Uterus (tissue), 4 donors: ENCODE measurements at places on chromosomes 11 and 22. TPM values are rescaled to one million over a fixed set of nuclear protein-coding genes. Genes with fewer than 3 reads are reported as not detected.

GRCh38 chr11:103844327-103845215 lies 191.9 kb upstream of the DDI1 start:
- no peak overlapping the region for H3K4me3 ChIP-seq
- no peaks in the 10 kb centered on the region for H3K4me1 ChIP-seq
- no peak for DNase-seq
- H3K27ac ChIP-seq, result no peak overlapping the region
- H3K36me3 ChIP-seq, result no peaks in the 10 kb centered on the region

GRCh38 chr11:104858882-104859775 lies 39.1 kb downstream of the CASP12 start:
- no peaks in the 10 kb centered on the region for H3K27me3 ChIP-seq
- no peak for DNase-seq
- no peaks in the 10 kb centered on the region for H3K36me3 ChIP-seq

DNA sequence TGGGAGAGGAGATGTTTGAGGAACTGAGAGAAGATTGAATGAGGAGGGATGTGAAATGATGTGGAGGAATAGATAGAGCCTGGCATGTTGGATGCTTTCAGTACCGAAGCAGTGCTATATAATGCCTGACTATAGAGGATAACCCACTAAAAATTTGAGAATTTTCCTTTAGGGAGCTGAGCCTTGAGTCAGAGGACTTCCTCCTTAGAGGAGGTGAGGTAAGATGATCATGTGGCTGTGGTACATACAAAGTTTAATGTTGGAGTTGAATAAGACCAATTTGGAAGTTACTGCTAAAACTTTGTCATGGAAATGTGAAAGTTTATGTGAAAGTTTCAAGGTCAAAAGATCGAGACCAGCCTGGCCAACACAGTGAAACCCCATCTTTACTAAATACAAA lies 66.9 kb downstream of the YAP1 start:
- no peaks in the 10 kb centered on the region for H3K4me1 ChIP-seq
- H3K36me3 ChIP-seq, result no peaks in the 10 kb centered on the region
- no peaks in the 10 kb centered on the region for H3K27me3 ChIP-seq
- no peak for DNase-seq
- no peak overlapping the region for H3K4me3 ChIP-seq
- peak overlapping the region; percentile 87 for H3K27ac ChIP-seq

DNA sequence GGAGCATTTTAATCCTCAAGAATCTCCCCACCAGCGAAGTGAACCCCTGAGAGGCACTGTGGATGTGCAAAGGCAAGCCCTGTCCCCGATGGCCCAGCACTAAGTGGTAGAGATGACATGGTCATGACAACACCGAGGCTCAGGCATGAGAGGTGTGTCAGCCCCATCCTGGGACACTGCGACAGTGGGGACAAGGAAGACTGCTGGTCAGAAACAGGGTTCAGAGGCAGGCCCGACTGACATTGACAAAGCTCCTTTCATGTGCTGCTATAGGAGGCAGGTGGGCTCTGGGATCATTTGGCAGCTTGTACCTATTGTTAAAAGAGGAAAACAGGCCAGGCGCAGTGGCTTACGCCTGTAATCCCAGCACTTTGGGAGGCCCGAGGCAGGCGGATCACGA lies 54.3 kb upstream of the MYEOV start:
- no peak overlapping the region for H3K27ac ChIP-seq
- H3K4me1 ChIP-seq, result no peaks in the 10 kb centered on the region
- no peak overlapping the region for H3K4me3 ChIP-seq
- no peaks in the 10 kb centered on the region for H3K27me3 ChIP-seq

GRCh38 chr11:75280227-75280701 lies 39.7 kb downstream of the TPBGL start:
- H3K4me3 ChIP-seq, result no peak overlapping the region
- H3K4me1 ChIP-seq, result no peaks in the 10 kb centered on the region
- H3K27me3 ChIP-seq, result no peaks in the 10 kb centered on the region
- H3K36me3 ChIP-seq, result no peaks in the 10 kb centered on the region
- H3K27ac ChIP-seq, result no peak overlapping the region

GRCh38 chr11:19511413-19512183 lies 201.0 kb upstream of the NAV2 start:
- no peaks in the 10 kb centered on the region for H3K36me3 ChIP-seq
- no peak overlapping the region for H3K27ac ChIP-seq
- no peaks in the 10 kb centered on the region for H3K27me3 ChIP-seq

- H3K27me3 ChIP-seq, result no peaks in the 10 kb centered on the region
- DNase-seq, result no peak
- no peak overlapping the region for H3K27ac ChIP-seq
- H3K4me1 ChIP-seq, result no peaks in the 10 kb centered on the region
Observed at GRCh38 chr11:10413268-10413667, 41.8 kb upstream of the AMPD3 start.

DNA sequence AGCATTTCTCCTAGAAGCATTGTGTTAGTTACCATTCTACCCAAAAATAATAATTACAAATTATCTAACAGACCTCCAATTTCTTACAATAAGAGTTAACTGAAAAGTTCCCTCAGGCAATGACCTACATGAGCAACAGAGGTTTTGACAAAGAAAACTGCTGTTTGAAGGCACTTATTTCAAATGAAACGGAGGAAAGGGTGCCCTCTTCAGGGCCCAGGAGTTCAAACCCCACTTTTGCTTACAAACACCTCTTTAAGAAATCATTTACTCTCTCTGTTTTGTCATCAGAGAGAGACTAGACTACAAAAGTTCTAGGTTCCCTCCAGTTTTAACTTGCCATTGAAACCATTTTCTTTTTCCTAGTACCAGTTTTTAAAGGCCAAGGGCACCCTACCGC lies 56.7 kb downstream of the AMBRA1 start:
- no peak for DNase-seq
- H3K4me3 ChIP-seq, result no peak overlapping the region
- H3K27ac ChIP-seq, result no peak overlapping the region
- H3K4me1 ChIP-seq, result peaks cover 5% of the 10 kb centered on the region
- no peaks in the 10 kb centered on the region for H3K36me3 ChIP-seq

DNA sequence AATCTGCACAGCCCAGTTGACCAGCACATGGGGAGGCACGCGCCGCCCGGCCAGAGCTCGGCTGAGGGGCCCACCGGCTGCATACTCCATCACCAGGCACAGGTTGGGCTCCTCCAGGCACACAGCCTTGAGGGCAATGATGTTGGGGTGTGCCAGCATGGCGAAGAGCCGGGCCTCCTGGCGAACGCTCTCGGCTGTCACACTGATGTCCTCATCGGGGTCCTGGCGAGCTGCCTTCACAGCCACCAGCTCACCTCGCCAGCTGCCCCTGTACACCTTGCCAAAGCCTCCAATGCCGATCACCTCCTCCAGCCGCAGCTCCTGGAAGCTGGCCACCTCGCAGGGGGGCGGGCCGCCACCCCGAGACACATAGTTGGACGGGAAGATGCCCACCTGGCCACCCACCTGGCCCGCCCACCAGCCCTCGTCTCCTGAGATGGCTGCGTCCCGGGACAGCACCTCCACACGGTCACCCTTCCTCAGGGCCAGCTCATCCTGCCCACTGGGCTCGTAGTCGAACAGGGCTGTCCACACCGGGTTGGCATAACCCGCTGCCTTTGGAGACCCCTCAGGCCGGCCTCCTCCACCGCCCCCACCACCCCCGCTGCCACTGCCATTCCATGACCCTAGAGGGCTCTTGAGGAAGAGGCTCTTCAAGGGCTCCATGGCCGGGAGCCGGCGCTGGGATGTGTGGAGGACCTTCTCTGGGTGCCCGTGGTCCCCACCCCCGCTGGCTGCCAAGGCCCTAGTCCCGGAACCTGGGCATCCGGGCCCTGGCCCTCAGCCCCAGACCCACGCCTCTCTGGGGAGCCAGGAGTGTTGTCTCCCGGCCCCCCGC lies 711 bp downstream of the MAP3K11 start:
- peak overlapping the region; percentile 68 for H3K4me3 ChIP-seq
- H3K36me3 ChIP-seq, result no peaks in the 10 kb centered on the region
- H3K4me1 ChIP-seq, result no peaks in the 10 kb centered on the region
- peak overlapping the region; percentile 86 for H3K27ac ChIP-seq

DNA sequence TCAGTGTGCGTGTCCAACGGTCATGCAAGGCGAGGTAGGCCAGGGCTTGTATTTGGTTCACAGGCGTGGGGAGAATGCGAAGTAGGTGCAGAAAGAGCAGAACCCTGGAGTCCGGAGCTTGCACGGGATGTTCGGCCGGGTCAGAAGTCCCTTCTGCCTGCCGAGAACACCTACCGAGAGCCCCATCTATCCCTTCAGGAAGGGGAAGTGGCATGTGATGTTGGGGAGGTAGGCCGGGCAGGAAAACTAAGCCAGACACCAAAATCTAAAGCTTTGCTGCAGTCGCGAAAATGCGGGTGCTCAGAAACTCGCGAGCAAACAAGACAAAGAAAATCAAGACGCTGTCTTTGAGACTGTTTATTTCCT lies 435 bp upstream of the TAF6L start:
- H3K36me3 ChIP-seq, result no peaks in the 10 kb centered on the region
- H3K4me1 ChIP-seq, result no peaks in the 10 kb centered on the region
- no peaks in the 10 kb centered on the region for H3K27me3 ChIP-seq
- DNase-seq, result peak; percentile 47
- H3K4me3 ChIP-seq, result peak overlapping the region; percentile 66
- peak overlapping the region; percentile 94 for H3K27ac ChIP-seq

DNA sequence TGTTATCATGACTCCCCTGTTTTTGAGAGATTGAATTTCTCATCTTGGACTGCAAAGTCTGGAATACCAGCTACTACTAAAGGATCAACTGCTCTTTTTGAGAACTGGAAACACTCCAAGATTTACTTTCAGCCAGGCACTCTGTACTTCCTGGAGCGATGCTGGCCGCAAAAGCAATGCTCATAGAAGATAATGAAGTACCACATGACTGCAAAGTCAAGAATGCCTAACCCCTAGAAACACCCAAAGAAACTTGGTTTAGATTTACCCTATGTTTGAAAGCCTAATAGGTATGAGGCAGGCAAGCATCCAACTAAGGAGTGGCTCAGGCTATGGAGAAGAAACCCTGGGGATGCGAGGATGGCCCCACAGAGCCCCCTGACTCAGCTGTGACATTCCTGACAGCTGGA lies 47.7 kb upstream of the ARHGAP20 start:
- H3K4me1 ChIP-seq, result no peaks in the 10 kb centered on the region

DNA sequence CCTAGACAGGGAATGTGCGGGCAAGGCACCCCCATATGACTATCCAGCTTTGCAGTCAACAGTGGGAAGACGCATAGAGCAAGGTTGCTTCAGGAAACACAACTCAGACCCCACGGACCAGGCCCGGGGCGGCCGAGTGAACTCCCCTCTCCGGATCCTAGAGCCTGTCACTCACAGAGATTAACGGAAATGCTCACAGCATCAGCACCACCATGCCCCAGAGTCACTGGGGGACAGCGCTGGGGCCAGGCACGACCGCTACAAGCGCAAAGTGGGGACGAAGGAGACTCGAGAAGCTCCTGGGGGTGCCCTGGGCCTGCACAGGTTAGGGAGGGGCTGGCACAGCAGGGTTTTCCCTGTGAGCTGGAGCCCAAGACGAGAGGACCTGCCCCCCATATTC lies 15.9 kb downstream of the MACROD1 start:
- no peaks in the 10 kb centered on the region for H3K4me1 ChIP-seq
- no peak for DNase-seq

DNA sequence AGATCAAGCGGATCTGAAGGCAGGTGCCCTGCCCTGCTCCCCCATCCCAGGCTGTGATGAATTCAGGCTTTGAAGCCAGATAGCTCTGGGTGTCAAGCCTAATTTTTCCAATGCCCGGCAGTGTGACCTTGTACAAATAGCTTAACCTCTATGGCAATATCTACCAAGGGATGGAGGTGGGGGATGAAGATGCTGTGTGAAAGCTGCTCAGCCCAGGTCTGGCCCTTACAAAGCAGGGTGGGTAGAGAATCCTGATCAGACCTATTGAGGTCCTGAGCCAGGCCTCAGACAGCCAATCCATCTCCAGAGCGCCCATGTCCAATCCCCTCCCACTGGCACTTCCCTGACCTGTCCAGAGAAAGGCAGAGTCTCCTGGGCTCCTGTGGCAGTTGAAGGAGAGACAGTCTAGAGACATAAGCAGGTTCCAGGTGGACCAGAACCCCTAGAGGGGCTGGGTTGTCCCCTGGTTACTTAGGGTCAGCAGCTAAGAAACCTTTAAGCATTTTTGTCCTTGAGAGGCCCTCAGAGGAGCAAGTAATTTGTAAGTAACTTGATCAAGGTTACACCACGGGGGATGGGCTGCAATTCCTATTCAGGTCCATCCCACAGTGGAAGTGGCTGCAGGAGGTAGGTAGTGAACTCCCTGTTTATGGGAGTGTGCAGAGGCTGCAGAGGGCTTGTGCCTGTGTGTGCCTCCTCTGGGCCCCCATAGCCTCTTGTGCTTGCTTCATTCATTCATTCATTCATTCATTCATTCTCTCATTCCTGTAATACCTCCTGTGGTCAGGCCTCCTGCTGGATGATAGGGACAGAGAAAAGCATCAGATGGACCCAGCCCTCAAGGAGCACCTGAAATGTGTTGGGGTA lies 10.4 kb downstream of the P2RY2 start:
- no peak for DNase-seq
- no peaks in the 10 kb centered on the region for H3K4me1 ChIP-seq
- H3K27me3 ChIP-seq, result no peaks in the 10 kb centered on the region
- H3K27ac ChIP-seq, result no peak overlapping the region

DNA sequence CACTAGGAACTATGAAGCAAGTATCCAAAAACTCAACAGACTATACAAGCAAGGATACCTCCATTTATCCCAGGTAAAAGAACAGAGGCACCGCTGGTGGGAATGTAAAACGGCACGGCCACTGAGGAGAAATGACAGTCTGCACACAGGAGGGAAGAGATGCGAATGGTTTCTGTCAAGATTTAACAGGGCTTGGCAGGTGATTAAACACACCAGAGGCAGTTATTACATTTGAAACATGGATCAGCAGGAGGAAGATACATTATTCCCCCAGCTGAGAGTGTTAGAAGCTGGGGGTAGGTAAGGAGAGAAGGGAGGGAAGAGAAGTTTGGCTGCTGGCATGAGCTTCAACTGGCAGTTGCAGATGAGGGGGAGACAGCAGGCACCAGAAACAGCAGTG lies 30.2 kb downstream of the ATP6V1E1 start:
- peaks cover 5% of the 10 kb centered on the region for H3K4me1 ChIP-seq
- no peaks in the 10 kb centered on the region for H3K27me3 ChIP-seq
- H3K4me3 ChIP-seq, result no peak overlapping the region
- DNase-seq, result no peak

DNA sequence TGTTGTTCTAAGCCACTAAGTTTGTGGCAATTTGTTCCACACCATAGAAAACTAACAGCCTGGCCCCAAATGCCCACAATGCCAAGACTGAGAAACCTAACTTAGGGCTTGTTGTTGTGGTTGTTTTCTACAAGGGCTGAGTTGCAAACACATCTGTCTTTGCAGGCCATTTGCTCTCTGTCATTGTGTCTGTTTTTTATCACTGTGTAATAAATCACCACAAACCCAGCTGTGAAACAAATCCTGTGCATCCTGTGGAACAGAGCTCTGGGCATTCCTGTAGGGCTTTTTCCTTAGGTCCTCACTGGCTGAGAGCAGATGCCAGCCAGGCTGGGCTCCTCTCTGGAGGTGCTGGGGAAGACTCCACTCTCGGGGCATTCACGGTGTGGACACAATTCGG lies 15.7 kb upstream of the SYT8 start:
- H3K4me3 ChIP-seq, result no peak overlapping the region
- no peaks in the 10 kb centered on the region for H3K27me3 ChIP-seq
- no peak overlapping the region for H3K27ac ChIP-seq
- no peaks in the 10 kb centered on the region for H3K4me1 ChIP-seq
- DNase-seq, result no peak

Gene NXF1
- 53.7 TPM for total RNA-seq

Gene MRGPRD
- total RNA-seq, result not detected

Gene APOC3
- 1.2 TPM for total RNA-seq
